ENCODE measurements at places on chromosomes 5 and 9.
A peak's percentile ranks its signal among the peaks of the same experiment; 100 is the strongest.

DNA sequence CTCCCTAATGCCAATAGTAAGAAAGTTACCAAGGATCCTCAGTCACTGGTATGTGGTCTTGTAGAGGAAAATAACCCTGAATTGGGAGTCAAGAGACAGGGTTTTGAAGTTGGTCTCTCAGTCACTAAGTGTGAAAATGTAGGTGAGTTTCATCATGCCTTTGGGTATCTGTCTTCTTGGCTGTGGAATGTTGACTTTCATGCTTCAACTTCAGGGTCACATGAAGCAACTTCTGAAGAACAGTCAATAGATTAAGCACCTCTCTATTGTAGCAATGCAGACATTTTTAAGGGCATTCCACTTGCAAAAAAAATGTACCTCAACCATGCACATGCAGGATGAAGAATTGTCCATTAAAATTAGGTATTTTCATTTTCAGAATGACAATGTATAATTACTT lies 194.6 kb downstream of the CSNK1G3 start:
- no peak for DNase-seq

DNA sequence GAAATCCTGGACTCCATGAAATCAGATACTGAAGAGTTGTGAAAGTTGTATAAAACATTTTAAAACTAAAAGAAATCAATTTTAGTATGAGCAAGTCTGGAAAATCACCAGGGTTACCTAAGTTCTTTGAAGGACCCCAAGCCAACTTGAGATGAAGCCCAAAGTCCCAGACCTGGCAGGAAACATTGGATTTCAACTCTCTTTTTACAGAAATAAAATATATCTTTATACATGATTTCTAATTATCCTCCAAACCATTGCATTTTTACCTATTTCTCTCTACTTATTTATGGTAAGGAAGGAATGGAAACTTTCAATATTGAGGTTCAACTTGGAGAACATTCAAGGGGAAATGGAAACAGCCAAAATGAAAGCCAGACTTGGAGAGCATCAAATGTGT lies 390.6 kb upstream of the C9orf72 start:
- no peak for DNase-seq

- no peak for DNase-seq
Measured at GRCh38 chr5:158591301-158591863, 508.3 kb downstream of the EBF1 start.

GRCh38 chr5:175697846-175698245 lies 40.0 kb downstream of the HRH2 start:
- no peak for DNase-seq

GRCh38 chr5:137666461-137666850 lies 69.4 kb downstream of the KLHL3 start:
- no peak for DNase-seq

DNA sequence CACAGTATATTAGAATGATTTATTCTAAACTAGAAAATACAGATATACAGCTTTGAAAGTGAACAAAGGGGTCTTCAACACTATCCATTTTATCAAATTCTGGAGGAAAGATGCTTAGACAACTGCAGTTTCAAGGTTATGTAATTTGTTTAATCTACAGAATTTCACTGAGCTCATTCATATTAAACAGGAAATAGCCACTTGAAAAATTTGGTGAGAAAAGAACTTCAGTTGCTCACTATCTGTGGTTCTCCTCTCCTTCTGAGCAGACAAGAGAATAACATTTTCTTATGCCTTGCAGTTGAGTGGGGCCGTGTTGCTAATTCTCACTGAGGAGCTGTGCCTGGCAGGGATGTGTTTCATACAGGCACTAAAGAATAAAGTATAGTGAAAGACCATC lies 1428.2 kb downstream of the CDH12 start:
- no peak for DNase-seq

- DNase-seq = no peak
Measured at GRCh38 chr5:54822324-54822687, 163.1 kb downstream of the ESM1 start.

GRCh38 chr9:84667571-84668195 lies 1.8 kb upstream of the NTRK2 start:
- no peak for DNase-seq

GRCh38 chr9:5563886-5564285 lies 53.6 kb downstream of the PDCD1LG2 start:
- no peak for DNase-seq

- DNase-seq = no peak
Measured at GRCh38 chr5:126438267-126438666, 15.1 kb downstream of the GRAMD2B start.

DNA sequence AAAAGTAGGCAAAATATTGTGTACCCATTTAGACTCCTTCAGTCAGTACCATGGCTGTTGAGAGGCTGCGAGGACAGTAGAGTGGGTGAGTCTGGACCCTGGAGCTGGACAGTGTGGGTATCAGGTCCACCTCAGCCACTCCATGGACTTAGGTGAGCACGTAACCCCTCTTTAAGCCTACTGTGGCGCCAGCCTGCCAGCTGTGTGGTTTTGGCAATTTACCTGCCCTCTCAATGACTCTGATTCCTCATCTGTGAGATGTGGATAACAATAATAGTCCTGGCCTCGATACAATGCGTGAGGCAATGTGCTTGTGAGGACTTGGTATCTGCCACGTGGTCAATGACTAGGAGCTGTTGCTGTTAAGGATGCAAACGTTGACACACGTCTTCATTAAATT lies 17.9 kb downstream of the SLC1A3 start:
- DNase-seq = no peak

GRCh38 chr9:75653750-75654149 lies 236.7 kb upstream of the PCSK5 start:
- no peak for DNase-seq

DNA sequence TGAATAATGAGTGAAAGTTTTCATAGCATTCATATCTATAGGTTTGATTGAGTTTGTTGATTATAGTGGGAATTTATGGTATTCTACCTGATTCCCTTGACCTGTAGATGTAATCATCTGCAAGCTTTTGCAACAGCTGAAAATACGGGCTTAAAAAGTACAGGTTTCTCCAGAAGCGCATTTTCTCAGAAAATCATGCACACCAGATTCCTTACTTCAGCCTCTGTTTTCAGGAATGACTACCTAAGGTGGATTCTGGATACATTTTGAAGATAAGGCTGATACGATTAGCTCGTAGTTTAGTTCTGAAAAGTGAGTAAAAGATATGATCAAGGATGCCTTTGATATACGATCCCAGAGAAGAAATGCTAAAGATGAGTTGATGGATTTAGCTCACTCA lies 694.8 kb upstream of the CDH10 start:
- DNase-seq = no peak

GRCh38 chr9:35669331-35670145 lies 4.2 kb upstream of the CA9 start:
- no peak for DNase-seq

- no peak for DNase-seq
Measured at GRCh38 chr5:66789434-66789833, 193.2 kb downstream of the MAST4 start.

GRCh38 chr9:130846487-130847305 lies 11.6 kb downstream of the ABL1 start:
- no peak for DNase-seq

DNA sequence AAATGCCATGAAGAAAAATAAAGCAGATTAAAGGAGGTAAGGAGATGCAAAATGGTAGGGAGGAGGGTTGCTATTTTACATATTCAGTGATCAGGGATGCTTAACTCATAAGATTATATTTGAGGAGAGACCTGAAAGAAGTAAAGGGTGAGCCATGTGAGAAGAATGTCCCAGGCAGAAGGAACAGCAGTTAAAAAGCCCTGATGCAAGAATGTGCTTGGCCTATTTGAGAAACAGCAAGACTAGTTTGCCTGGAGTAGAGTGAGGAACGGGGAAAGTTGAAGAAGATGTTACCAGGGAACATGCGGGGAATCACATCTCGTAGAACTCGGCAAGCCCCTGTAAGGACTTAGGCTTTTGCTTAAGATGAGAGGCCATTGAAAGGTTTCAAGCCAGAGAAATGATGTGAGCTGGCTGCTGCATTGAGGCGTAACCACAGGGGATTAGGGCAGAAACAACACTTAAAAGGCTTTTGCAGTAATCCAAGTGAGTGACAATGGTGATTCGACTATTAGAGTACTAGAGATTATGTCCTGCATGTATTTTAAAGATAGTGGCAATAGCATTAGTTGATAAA lies 198.7 kb downstream of the VPS13A start:
- no peak for DNase-seq

- DNase-seq = no peak
Measured at GRCh38 chr5:168239325-168239724, 52.1 kb upstream of the WWC1 start.

- DNase-seq = no peak
Measured at GRCh38 chr9:129936222-129936621, 101.0 kb downstream of the USP20 start.

GRCh38 chr5:175479125-175479881 lies 943 bp downstream of the SFXN1 start:
- peak; percentile 47 for DNase-seq

- DNase-seq = no peak
Measured at GRCh38 chr5:170809551-170809950, 26.0 kb downstream of the GABRP start.

All from CD8-positive, alpha-beta T cell (primary cell).